Hypothalamus (tissue), 51 donors: ENCODE measurements at places on chromosomes 1 and 21.

DNA sequence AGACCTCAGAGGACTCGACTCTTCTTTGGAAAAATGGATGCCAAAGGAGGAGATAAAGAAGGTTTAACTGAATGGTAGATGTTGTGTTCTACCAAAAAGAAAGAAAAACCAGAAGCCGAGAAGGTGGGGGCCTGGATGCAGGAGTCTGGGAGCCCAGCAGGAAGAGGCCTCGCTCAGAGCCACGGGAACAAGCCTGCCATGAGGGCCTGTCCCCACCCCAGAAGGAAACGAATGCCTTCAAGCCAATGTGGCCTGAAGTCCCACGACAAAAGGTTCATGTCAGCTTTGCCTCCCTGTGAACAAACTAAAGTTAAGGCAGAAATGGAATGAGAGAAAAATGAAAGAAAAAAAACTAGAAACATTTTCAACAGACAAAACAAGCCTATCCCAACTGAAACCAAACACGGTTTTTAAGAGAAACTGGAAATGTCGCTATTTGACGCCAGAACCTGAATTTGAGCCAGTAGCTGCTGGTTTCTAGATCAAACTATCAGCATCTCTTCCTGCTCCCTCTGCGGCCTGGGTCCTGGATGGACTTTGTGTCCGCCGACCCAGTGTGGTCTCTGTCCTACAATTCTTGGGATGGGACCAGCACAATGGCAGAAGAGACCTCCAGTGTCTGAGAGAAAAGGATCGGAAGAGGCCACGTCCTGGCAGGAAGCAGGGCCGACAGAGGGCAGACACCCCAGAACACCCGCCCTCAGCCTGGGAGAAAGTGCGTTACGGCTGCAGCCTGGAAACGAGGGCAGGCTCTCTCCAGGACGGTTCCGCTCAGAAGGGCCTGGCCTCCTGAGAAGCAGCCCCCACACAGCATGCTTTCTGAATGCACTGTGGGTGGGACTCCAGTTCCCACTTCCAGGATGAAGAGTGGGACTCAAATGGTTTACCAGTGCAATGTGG, 35.2 kb downstream of the SLC45A1 start:
- no peak for DNase-seq

DNA sequence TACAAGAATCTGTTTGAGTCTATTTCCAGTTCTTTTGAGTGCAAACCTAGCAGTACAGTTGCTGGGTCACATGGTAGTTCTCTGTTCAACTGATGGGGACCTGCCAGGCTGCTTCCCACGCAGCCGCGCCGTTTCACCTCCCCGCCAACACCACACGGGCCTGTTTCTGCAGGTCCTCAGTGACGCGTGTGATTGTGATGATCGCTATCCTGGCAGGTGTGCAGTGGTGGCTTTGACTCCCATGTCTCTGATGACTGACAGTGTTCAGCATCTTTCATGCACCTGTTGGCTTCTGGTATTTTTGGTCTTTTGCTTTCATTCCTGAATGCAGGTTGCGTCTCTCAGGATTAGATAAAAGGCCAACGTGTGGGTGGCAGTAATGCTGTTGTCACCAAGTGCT, 41.6 kb downstream of the FAAP20 start:
- DNase-seq: no peak

- no peak for DNase-seq
Observed at GRCh38 chr21:45573452-45574035, 31.3 kb upstream of the SLC19A1 start.

DNA sequence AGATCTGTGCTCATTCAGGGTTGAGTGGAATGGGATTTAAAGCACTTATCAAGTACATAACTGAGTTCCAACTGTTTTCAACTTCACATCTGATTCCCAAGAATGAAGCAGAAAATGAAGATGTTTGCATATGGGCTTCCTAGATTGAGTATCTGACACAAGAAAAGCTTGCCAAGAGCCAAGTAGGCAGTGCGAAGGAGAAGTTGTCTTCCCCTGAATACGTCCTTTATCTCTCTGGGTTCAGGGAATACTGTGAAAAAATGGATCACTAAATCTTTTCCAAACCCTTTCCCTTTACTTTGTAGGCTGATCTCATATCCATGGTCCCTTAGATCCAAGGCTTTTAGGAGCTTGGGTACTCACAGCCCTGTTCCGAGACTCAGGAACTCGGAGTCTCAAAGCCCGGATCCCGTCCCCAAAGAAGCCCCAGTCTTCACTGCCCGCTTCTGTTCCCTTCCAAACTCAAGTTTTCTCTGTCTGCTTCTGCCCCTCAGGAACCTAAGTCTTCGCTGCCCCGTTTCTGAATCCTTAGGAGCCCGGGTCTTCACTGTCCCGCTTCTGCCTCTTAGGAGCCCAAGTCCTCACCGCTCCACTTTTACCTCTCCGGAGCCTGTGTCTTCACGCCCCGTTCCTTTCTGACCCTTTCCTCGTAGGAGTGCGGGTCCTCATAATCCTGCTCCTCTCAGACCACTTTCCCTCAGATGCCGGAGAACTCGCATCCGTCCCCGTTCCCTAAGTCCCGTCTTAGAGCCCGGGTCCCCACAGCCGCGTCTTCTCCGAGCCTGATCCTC, 616 bp downstream of the TAF12 start:
- DNase-seq: no peak

- DNase-seq: no peak
Observed at GRCh38 chr1:85998105-85998855, 158.3 kb downstream of the COL24A1 start.

DNA sequence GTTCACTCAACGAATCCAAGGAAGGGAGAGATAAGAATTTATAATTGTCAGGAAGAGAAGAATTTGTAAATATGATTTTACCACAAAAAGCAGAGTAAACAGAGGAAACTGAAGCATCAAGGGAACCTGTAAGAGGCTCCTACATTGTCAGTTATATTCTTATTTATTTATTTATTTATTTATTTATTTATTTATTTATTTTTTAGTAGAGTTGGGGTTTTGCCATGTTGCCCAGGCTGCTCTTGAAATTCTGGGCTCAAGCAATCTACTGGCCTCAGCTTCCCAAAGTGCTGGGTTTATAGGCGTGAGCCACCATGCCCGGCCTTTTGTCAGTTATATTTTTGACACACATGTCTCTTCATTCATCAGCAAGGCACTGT, 47.1 kb downstream of the FCRL3 start:
- no peak for DNase-seq
